ENCODE measurements at places on chromosomes 5 and 9. TPM values are rescaled to one million over a fixed set of nuclear protein-coding genes. Genes with fewer than 3 reads are reported as not detected.

Gene SLC28A3
- not detected for total RNA-seq

- H3K4me1 ChIP-seq: no peaks in the 10 kb centered on the region
- no peaks in the 10 kb centered on the region for H3K36me3 ChIP-seq
- no peak overlapping the region for H3K27ac ChIP-seq
- H3K4me3 ChIP-seq: no peak overlapping the region
- DNase-seq: no peak
- H3K27me3 ChIP-seq: no peaks in the 10 kb centered on the region
Measured at GRCh38 chr9:79591458-79591857, 19.7 kb downstream of the TLE4 start.

- H3K36me3 ChIP-seq: peaks cover 45% of the 10 kb centered on the region
- no peak overlapping the region for H3K4me3 ChIP-seq
- DNase-seq: no peak
- H3K27me3 ChIP-seq: no peaks in the 10 kb centered on the region
- no peak overlapping the region for H3K27ac ChIP-seq
- H3K4me1 ChIP-seq: peaks cover 18% of the 10 kb centered on the region
Measured at GRCh38 chr5:916441-917293, 24.0 kb downstream of the TRIP13 start.

DNA sequence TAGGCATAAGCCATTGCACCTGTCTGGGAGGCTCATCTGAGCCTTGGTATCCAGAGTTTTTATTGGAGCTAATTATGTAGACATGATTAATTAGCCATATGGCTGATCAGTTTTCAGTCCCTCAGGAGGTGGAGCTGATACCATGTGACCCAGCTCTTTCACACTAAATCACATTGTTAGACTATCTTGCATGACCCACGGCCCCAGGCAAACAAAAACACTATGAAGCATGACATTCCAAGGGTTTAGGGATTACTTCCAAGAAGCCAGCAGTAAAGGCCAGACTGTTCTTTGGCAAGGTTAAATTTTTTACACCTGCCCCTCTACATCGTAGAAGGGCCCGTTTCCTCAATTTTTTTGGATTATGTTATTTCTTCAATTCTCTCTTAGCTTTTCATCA lies 5.0 kb upstream of the C5orf24 start:
- H3K4me3 ChIP-seq: no peak overlapping the region
- H3K27me3 ChIP-seq: no peaks in the 10 kb centered on the region
- DNase-seq: no peak
- H3K27ac ChIP-seq: no peak overlapping the region
- H3K4me1 ChIP-seq: peaks cover 18% of the 10 kb centered on the region
- no peaks in the 10 kb centered on the region for H3K36me3 ChIP-seq

DNA sequence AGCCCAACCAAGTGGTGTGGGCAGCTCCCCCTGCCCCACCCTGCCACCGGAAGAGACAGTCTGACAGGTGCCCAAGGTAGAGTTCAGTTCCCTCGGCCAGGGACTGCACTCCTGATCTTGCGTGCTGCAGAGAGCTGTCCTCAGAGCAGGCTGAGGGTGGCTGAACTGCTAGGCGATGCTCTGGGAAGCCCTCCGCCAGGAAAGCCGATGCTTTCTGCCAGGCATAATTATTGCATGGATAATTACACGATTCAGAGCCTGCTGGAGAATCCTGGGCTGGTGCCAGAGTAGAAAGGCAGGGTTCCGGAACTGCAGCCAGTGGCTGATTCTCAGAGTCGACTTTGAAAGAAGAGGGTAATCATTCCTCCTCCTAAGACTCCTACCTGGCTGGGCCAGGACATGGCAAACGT lies 19.3 kb downstream of the KCNIP1 start:
- no peak for DNase-seq
- no peak overlapping the region for H3K4me3 ChIP-seq
- no peak overlapping the region for H3K27ac ChIP-seq
- no peaks in the 10 kb centered on the region for H3K27me3 ChIP-seq
- H3K36me3 ChIP-seq: no peaks in the 10 kb centered on the region

Gene MORN5
- not detected for total RNA-seq

GRCh38 chr5:3489239-3489843 lies 106.3 kb upstream of the IRX1 start:
- no peaks in the 10 kb centered on the region for H3K4me1 ChIP-seq
- no peaks in the 10 kb centered on the region for H3K27me3 ChIP-seq
- H3K36me3 ChIP-seq: no peaks in the 10 kb centered on the region
- H3K27ac ChIP-seq: no peak overlapping the region

DNA sequence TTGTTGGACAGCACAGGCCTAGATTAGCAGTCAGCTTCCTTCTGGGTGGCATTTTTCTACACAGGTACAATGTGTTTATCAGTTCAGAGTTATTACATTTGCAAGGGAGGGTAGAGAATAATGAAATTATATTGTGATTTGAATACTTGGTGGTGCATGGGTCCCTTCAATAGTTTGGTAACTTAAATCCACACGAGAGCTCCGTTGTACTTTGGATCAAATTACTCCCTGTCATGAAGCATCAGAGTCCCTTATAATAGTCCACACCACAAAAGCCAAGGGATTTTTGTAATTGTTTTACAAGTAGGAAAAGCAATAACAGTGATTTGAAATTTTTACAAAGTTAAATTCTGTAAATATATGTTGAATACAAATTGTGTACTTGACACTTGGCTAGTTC lies 552.4 kb downstream of the PDE4D start:
- no peaks in the 10 kb centered on the region for H3K27me3 ChIP-seq
- DNase-seq: no peak
- H3K4me1 ChIP-seq: no peaks in the 10 kb centered on the region
- H3K36me3 ChIP-seq: no peaks in the 10 kb centered on the region

DNA sequence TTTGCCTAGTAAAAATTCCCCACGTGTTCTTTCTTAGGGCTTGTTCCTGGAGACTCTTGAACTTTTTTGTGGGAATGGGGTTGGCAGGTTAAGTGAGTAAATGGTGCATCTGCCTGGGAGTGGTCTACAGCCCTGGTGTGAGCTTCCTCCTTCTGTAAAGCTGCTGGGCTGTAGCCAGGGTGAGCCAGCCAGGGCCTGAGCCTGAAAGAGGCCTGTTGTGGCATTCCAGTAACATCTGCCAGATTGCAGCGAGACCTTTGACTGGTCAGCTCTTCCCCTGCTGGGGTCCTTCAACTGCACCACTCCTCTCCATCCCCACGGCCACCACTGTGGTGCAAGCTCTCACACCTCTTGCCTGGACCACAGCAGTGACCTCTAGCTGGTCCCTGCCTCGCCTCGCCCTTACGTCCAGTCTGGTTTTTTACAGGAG lies 47.5 kb downstream of the SLC22A5 start:
- DNase-seq: peak; percentile 40
- no peaks in the 10 kb centered on the region for H3K27me3 ChIP-seq
- no peak overlapping the region for H3K4me3 ChIP-seq
- H3K4me1 ChIP-seq: peaks cover 67% of the 10 kb centered on the region

GRCh38 chr9:36142510-36143244 lies 6.1 kb downstream of the GLIPR2 start:
- no peak for DNase-seq
- peaks cover 13% of the 10 kb centered on the region for H3K4me1 ChIP-seq
- no peak overlapping the region for H3K27ac ChIP-seq

- H3K36me3 ChIP-seq: no peaks in the 10 kb centered on the region
- H3K27ac ChIP-seq: no peak overlapping the region
- no peak overlapping the region for H3K4me3 ChIP-seq
- H3K27me3 ChIP-seq: no peaks in the 10 kb centered on the region
Measured at GRCh38 chr5:23223846-23224245, 283.6 kb upstream of the PRDM9 start.

GRCh38 chr5:5629607-5629978 lies 207.1 kb downstream of the ICE1 start:
- no peak overlapping the region for H3K27ac ChIP-seq
- H3K27me3 ChIP-seq: peaks cover 77% of the 10 kb centered on the region
- no peaks in the 10 kb centered on the region for H3K36me3 ChIP-seq

DNA sequence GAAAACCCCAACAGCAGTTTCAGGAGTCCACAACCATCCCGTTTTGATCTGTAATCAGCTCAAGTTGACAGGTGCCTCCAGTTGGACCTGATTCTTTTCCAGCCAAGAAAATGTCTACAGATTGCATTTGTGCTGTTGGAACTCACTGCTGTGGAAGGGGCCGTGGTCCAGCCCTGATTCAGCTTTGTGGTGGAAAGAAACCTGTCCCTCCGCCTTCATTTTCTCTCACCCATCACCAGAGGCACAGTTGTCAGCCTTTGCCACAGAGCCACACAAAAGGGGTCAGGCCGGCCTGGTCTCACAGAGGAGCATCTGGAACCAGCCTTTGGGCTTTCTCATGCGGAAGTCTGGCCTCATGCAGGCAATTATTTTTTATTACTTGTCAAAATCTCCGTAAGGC lies 483.6 kb downstream of the GADD45G start:
- no peak overlapping the region for H3K27ac ChIP-seq
- H3K4me3 ChIP-seq: no peak overlapping the region
- no peaks in the 10 kb centered on the region for H3K36me3 ChIP-seq
- peaks cover 11% of the 10 kb centered on the region for H3K27me3 ChIP-seq

Gene CANX
- total RNA-seq: 348 TPM

GRCh38 chr9:16683326-16683725 lies 187.1 kb downstream of the BNC2 start:
- H3K4me3 ChIP-seq: no peak overlapping the region
- H3K27me3 ChIP-seq: no peaks in the 10 kb centered on the region
- no peak for DNase-seq
- H3K36me3 ChIP-seq: no peaks in the 10 kb centered on the region
- no peak overlapping the region for H3K27ac ChIP-seq

Gene PHYHD1
- total RNA-seq: not detected

DNA sequence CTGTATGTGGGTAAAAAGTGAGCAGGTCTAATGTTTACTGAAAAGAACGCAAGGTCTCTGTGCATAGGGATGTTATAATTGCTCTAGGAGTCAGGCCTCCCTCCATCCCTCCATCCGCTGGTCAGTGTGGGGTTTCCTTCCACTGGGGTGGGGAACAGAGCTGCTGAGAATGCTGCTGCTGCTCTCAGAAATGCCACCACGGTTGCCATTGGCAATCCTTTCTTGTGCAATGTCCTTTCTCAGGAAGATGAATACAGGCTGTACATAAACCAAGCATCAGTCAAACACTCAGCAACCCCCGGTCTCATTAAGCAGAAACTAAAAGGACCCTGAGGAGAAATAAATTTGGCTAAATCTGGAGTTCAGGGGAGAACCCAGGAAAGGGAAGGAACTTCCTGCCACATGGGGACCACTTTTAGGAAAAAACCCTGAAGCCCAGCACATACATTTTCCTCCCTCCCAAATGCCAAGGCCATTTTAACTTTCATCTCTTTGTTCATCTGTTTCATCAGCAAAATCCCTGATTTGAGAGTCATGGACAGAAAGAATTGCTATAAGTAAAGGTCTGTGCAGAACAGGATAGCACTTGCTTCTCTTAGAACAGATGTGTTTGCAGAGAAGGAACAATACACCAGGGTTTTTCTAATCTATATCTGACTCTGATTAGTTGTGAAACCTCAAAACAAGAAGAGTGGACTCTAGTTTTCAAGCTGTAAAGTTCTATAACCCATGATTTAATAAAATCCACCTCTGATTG lies 70.4 kb upstream of the SLC1A3 start:
- H3K36me3 ChIP-seq: no peaks in the 10 kb centered on the region
- no peak overlapping the region for H3K27ac ChIP-seq
- no peak overlapping the region for H3K4me3 ChIP-seq
- H3K4me1 ChIP-seq: no peaks in the 10 kb centered on the region
- H3K27me3 ChIP-seq: peaks cover 43% of the 10 kb centered on the region

Gene ZNF169
- 2.4 TPM for total RNA-seq

DNA sequence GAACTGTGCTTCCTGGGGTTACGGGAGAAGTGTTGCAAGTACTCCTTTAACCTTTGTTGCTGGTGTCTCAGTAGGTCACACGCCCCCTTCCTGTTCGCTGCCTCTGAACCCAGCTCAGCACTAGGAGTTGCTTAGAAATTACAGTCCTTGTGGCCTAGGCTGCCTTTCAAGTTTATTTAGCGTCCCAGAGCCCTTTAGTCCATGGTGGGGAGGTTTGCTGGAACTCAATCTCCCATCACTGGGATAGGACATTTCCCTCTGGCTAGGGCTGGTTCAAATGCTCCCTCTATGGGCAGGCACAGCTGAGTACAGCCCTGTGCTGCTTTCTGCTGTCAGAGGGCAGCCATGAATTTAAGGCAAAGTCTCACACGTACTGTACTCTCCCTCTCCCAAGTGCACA lies 4.7 kb downstream of the IFNA8 start:
- H3K36me3 ChIP-seq: no peaks in the 10 kb centered on the region
- H3K27me3 ChIP-seq: 0 out of 2 replicates have a peak, but pooled peaks cover 4% of the 10 kb centered on the region
- H3K4me1 ChIP-seq: peaks cover 13% of the 10 kb centered on the region
- no peak for DNase-seq

Gene HTR4
- not detected for total RNA-seq

Gene GFI1B
- not detected for total RNA-seq

DNA sequence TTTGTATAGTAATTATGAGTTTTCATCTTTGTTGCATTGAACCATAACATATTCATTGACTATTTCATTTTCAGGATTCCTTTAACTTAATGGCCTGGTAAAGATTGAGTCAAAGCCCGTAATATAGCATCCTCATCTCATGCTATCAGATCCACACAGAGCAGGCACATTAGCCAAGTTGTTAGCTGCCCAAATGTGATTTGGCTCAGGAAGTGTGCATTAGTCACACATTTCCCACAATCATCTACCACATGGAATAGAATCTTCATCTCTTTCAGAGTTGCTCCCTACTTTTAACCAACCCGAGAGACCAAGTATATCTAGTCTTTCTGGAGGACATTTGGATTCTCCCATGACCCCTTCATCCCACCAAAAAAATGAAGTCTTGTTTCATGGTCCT lies 481.0 kb upstream of the PTGER4 start:
- no peak for DNase-seq
- H3K4me1 ChIP-seq: no peaks in the 10 kb centered on the region
- no peak overlapping the region for H3K27ac ChIP-seq
- H3K27me3 ChIP-seq: no peaks in the 10 kb centered on the region
- H3K36me3 ChIP-seq: no peaks in the 10 kb centered on the region

Gene TEK
- total RNA-seq: not detected

GRCh38 chr5:14699807-14700400 lies 35.4 kb downstream of the OTULIN start:
- no peak overlapping the region for H3K4me3 ChIP-seq
- DNase-seq: no peak
- H3K4me1 ChIP-seq: no peaks in the 10 kb centered on the region

DNA sequence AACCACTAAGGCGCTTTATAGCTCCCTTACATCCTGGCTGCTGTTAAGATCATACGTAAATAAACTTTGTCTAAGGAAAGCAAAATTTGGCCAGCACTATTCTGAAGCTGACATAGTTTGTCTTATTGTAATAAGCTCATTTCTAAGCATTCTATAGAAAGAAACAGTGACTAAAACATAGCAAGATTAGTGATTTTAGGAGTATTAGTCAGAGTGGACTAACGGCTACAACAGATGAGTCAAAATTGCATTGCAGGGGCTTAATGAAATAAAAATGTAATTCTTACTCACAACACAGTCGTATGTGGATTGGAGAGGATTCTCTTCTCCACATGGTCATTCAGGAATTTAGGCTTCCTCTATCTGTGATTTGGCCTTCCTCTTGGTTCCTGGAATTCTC lies 347.6 kb downstream of the GADD45G start:
- H3K27ac ChIP-seq: no peak overlapping the region
- no peaks in the 10 kb centered on the region for H3K36me3 ChIP-seq
- DNase-seq: no peak
- no peaks in the 10 kb centered on the region for H3K27me3 ChIP-seq
- no peaks in the 10 kb centered on the region for H3K4me1 ChIP-seq

Gene BTNL3
- total RNA-seq: not detected

Measured in PC-3 (cell line).